IPS-NIHi11 (cell line): ENCODE measurements at places on chromosomes 7 and 10.

GRCh38 chr10:61821153-61821552 is 80.3 kb upstream of the ARID5B start:
- no peak for DNase-seq

- DNase-seq = no peak
Measured at GRCh38 chr10:99777918-99778714, 4.3 kb upstream of the ABCC2 start.

DNA sequence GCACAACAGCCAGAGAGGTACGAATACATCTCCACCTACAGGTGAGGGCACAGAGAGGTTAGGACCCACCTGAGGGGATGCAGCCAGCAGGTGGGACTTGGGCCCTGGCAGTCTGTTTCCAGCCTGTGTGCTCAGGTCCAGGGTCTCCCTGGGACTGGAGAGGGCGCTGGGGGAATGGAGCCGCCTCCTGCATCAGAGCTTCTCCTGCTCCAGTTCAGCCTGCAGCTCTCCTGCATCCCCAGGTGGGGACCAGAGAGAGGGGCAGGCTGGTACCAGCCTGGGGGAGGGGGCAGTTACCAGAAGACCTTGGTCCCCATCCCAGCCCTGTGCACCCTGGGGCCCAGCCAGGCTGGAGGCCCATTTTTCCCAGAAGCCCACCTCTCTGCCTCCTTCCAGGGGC is 80.7 kb downstream of the LHPP start:
- no peak for DNase-seq

DNA sequence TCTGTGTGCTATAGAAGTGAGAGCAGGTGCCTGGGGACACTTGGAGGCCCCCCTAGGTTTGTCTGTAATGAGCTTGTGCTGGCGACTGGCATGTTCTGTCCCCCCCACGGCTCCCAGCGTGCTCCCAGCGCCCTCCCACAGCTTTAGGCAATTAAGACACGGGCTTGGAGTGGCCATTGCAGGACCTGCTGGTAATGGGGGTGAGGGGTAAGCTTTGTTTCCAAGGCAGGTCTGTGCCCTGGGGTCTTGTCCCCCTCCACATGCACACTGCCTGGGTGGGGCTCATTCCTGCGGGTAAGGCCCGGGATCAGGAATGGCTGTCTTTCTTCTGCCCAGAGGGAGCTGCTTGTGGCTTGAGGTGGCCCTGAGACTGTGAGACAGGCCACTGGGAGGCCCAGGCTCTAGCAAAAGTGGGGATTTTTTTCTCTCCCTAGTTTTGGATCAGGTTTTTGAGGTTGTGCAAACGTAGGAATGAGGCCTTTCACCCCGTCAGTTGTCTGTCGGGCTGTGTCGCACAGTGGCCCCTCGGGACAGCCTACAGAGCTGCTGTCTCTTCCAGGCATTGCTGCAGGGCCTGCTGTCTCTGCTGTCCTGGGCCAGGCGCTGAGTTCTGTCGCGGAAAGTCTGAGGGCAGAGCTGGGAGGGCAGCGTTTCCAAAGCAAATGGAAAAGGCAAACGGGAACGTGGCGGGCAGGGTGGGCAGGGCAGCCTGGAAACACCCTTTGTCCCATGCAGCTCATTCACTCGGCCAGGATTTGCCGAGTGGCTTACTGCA is 107.4 kb downstream of the LHPP start:
- DNase-seq = no peak

DNA sequence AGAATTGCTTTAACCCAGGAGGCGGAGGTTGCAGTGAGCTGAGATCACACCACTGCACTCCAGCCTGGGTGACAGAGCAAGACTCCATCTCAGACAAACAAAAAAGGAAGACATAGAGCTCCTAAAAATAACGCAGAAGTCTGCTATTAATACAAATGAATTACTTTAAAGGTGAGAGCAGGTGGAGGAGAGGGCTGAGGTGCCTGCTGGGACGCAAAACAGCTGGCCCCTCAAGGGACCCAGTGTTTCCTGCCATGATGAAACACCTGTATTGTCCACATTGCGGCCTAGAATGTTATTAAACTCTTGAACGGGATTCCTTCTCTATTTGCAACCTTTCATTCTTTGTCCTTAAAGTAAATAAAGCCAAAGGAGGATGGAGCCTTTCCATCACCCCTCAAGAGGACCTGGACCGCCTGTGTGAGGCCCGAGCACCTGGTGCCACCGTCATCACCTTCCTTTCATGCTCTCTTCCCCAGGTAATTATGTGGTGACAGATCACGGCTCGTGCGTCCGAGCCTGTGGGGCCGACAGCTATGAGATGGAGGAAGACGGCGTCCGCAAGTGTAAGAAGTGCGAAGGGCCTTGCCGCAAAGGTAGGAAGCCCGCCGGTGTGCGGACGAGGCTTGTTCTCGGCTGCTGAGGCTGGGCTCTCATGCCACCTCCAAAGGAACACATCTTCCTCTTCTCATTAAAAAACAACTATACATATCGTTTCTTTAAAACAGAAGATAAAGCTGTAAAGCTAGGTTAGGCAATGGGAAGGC is 136.7 kb downstream of the EGFR start:
- DNase-seq = no peak

- no peak for DNase-seq
Measured at GRCh38 chr7:74121401-74122249, 38.0 kb downstream of the LIMK1 start.

- DNase-seq = no peak
Measured at GRCh38 chr10:125264091-125264490, 103.7 kb upstream of the CTBP2 start.

GRCh38 chr7:135653340-135654080 is 8.8 kb upstream of the STMP1 start:
- peak; percentile 57 for DNase-seq

DNA sequence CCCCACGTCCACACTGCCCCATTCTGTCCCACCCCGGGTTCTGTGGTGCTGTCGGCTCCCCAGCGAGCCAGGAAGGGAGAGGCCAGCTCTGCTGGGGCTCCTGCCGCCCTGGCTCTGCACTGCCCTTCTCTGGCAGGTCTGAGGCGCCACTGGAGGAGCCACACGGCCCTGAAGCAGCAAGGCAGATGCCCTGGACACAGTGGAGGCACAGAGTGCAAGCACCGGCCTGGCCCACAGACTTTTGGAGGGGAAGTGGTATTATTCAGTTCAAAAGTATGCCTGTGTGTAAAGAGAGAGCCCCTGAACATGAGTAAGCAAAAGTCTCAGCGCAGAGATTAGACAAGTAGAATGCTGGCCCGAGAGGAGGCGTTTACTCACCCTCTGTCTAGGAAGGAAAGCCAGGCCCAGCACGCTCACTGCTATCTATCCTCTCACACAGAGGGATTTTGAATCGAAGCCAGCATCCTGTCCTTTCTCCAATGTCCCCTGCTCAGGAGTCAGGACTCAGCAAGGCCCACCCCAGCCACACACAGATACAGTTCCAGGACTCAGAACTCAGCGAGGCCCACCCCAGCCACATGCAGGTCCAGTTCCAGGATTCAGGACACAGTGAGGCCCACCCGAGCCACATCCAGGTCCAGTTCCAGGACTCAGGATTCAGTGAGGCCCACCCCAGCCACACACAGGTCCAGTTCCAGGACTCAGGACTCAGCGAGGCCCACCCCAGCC is 115.0 kb downstream of the EGFR start:
- no peak for DNase-seq

- no peak for DNase-seq
Measured at GRCh38 chr7:105567024-105567423, 14.3 kb downstream of the EFCAB10 start.

GRCh38 chr7:69597278-69598076 is 798 bp upstream of the AUTS2 start:
- DNase-seq = peak; percentile 54

DNA sequence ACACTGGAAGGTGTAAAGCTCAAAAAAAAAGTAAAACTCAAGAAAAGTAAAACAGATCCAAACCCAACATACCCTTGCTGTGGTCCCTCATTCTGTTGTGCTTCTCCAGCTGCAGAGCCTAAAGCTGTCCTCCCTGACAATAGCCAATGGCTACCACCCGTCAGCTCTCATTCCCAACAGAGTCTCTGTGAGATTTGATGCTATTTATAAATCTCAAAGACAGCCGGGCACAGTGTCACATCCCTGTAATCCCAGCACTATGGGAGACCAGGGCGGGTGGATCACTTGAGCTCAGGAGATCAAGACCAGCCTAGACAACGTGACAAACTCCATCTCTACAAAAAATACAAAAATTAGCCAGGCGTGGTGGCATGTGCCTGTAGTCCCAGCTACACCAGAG is 116.0 kb downstream of the KMT2E start:
- no peak for DNase-seq

DNA sequence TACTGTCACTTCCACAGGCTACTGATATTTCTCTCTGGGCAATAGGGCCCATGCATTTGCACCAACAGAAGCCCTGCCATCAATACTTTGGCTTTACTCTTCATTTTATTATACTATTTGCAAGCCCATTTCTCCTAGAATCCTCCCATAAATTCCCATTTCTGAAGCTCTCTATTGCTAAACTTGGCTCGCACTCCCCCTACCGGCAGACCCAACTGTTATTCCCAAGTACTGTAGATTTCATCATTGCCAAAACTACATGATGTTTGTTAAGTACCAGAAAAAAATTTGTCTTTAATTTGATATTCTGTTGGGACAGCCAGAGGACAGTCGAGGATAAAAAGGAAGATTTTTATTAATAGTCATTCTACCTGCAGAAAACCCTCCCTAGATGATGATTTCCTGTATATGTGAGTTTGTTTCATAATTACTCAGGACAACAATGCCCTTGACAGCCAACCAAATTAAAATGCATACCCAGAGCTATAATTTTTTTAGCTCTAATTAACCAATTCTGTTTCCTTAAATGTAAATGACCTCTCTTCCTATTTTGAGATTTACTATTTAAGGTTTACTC is 298.6 kb downstream of the REEP3 start:
- peak; percentile 50 for DNase-seq

- no peak for DNase-seq
Measured at GRCh38 chr10:7697426-7697825, 5.7 kb upstream of the ITIH2 start.

DNA sequence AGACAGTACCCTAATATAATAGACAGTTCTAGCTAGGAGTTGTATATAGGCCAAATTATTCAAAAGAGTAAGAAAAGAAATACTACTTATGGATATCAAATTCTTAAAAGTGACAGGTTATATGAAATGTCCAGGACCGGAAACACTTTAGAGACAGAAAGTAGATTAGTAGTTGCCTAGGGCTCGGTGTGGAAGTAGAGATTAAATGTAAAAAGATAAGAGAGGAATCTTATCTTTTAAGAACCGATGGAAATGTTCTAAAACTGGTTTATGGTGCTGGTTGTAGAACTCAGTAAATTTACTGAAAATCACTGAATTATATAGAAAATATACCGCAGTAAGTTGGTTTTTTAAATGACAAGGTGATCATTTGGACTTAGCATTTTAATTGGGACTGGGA is 147.5 kb upstream of the ASAH2 start:
- DNase-seq = no peak

DNA sequence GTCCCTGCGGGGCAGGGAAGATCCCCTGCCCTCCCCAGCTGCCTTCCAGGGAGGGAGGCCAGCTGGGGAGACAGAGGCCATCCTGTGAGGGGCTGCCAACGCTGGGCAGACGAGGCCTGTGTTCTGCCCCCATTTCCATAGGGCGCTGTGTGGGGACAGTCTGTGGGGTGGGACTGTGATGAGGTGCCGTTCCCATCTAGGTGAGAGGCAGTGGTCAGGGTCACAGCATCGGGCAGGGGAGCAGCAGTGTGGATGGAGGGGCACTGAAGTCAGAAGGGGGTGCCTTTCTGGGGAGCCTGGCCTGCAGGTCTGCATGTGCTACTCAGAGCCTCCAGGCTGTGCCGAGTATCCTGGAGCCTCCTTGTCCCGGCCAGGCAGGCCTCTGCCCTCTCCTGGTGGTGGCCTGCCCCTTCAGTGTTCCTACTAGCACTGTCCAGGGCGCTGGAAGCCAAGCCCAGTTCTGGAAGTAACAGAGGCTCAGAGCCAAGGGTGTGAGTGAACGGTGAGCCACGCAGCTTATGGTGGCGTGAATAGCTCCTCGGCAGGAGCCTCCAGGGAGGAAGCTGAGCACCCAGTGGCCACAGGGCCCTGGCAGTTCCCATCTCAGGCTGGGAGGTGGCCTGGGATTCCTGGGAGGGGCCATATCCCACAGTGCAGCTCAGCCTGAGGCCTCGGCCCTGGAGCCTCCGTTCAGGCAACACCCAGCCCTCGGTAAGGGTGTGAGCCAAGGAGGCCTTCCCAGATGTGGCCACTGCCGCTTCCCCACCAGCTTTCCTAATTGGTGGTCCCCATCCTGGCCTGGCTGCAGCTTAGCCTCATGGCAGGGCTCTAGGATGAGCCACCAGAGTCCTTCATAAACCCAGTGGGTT is 23.3 kb upstream of the CSGALNACT2 start:
- DNase-seq = no peak

DNA sequence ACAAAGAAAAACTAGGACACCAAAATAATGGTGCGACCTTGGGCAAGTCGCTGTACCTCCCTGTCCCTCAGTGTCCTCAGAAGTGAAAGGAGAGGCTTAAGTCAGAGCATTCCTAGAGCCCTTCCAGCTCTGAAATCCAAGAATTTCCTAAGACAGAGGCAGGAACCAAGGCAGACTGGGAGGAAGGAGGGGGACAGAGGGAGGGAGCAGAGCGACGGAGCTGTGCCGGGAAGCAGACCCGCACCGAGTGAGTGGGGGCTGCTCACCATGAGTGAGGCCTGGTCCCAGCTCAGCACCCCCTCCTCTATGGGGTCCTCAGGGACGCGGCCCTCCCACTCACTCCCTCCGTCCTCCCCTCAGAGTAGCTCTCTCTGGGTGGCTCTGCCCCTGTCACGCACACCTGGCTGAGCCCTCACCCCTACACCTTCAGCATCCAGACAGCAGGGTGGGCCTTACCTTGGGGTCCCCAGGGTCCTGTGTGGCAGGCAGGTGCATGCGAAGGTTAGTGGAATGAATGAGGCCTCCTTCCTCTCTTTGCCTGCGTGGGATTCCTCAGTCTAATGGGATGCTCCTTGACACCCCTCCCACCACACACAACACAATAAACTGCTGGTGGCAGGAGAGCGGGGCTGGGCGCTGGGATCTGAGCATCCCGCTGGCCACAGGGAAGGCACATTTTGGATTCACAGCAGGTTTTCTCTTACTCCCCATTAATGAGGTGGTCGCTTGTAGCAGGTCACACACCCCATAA is 4.6 kb upstream of the SMARCD3 start:
- peak; percentile 70 for DNase-seq

DNA sequence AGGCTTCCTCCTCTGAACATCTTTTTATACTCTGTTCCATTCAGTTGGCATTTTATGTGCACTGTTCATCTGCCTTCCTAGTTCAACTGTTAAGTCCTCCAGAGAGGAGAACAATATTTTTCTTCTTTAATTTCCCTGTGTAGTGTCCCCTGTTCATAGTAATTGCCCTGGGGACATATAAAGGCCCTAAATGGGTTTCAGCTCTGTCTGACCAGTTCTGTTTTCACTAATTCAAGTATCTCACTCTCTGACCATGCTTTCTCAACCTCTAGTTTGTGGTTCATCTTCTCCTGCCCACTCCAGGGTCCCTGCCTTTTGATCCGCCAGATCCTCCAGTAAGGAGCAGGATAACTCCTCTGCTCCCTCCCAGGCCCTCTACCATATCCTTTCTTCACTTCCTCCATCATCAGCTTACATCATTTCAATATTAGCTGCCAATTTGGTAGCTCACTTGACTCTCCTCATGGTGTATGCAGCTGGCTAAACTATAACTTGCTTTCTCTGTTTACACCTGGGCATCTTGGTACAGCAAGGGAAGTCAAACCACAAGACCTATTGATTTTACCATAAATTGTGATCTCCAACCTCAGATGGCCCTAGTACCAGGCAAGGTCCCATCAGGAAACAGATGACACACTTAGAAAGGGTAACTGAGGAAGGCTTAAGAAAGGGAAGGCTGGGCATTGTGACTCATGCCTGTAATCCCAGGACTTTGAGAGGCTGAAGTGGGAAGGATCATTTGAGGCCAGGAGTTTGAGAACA is 17.7 kb upstream of the C10orf67 start:
- DNase-seq = no peak

- DNase-seq = no peak
Measured at GRCh38 chr10:114635797-114636550, 22.1 kb downstream of the ABLIM1 start.
